ENCODE measurements at places on chromosomes 12 and 14. TPM values are rescaled to one million over a fixed set of nuclear protein-coding genes. Genes with fewer than 3 reads are reported as not detected.

- DNase-seq = no peak
- no peaks in the 10 kb centered on the region for H3K27me3 ChIP-seq
- H3K4me1 ChIP-seq = no peaks in the 10 kb centered on the region
- H3K27ac ChIP-seq = no peak overlapping the region
Observed at GRCh38 chr12:102376181-102376747, 104.1 kb downstream of the IGF1 start.

DNA sequence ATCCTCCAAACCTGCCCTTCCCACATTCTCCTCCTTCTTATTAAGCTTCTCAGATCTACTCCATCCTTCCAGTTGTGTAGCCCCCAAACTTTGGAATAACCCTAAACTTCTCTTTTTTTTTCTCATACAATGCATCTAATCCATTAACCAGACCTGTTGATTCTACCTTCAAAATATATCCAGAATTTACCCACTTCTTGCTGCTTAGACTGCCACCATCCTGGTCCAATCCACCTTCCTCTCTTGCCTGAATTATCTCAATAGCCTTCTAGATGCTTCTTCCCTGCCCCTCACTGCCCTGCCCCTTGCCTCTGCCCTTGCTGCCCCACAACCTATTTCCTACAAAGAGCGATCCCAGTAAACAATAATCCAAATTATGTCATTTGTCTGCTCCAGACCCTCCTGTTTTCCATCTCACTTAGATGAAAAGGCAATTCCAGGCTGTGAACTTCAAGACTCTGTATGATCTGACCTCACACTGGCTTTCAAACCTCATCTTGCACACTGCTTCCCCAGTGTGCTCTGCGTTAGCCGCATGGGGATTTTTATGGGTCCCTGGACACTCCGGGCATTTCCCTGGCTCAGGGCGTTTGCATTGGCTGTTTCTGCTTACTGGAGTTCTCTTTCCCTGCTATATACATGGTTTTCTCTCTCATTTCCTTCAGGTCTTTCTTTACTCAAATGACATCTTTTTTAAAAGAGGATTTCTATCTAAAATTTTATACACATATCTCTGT is 42.6 kb upstream of the HIF1A start:
- no peak overlapping the region for H3K27ac ChIP-seq
- DNase-seq = no peak
- no peaks in the 10 kb centered on the region for H3K4me1 ChIP-seq
- H3K36me3 ChIP-seq = no peaks in the 10 kb centered on the region

DNA sequence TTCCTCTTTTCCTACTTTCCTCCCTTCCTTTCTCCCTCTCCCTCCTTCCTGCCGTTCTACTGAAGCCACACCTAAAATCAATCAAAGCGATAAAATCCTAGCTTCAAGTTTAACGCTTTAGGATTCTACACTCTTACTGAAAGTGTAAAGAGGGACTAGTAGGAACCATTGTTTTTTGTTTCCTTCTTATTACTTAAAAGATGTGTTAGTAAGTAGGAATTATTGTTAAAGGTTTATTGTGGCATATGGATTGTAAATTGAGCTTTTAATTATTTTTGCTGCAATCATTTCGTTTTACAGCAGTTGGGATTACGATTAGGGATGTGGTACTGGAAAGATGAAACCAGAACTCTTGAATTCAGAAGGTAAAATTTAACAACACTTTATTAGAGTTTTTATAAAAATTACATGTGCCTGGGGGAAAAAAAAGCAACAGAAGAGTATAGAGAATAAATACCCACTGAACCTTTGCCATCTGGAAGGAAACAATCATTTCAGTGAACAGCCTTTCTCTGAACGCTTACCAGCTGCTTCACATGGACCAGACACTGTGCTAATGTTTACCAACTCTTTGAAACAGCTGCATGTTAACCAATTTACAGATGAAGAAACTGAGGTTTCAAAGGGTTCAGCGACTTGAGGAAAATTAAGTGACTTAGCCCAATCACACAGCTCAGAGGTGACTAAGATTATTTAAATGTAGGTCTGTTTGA is 1.0 kb downstream of the PPP1R36 start:
- no peaks in the 10 kb centered on the region for H3K4me1 ChIP-seq
- no peak for DNase-seq
- no peaks in the 10 kb centered on the region for H3K27me3 ChIP-seq
- H3K27ac ChIP-seq = no peak overlapping the region

DNA sequence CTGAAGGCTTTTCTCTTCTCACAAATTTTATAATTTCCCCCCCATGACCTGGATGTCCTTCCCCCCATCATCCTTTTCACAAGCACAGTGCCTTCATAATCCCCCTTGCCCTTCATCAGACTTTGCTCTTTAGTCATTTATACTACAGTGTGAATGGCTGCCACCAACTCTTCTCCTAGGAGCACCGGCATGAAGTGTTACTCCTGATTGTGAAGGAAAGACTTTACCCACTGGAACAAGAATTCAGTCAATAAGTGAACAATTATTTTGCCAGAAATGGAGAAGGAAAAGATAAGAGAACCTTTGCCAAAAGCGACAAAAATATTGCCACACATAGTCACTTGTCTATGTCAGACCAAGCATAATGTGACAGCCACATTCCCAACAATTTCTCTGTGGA is 5.0 kb downstream of the SERPINA9 start:
- no peaks in the 10 kb centered on the region for H3K36me3 ChIP-seq
- no peak overlapping the region for H3K27ac ChIP-seq
- no peaks in the 10 kb centered on the region for H3K27me3 ChIP-seq
- H3K4me1 ChIP-seq = peaks cover 5% of the 10 kb centered on the region

GRCh38 chr12:3150931-3151835 is 74.0 kb downstream of the TSPAN9 start:
- no peak for DNase-seq
- no peaks in the 10 kb centered on the region for H3K4me1 ChIP-seq
- peaks cover 5% of the 10 kb centered on the region for H3K36me3 ChIP-seq
- H3K27ac ChIP-seq = no peak overlapping the region

The ANO2 gene
- 0.25 TPM for total RNA-seq

- no peaks in the 10 kb centered on the region for H3K27me3 ChIP-seq
- no peak for DNase-seq
- peaks cover 3% of the 10 kb centered on the region for H3K36me3 ChIP-seq
Observed at GRCh38 chr14:75804570-75805275, 143.7 kb downstream of the TTLL5 start.

The SLC6A13 gene
- 12.0 TPM for total RNA-seq

DNA sequence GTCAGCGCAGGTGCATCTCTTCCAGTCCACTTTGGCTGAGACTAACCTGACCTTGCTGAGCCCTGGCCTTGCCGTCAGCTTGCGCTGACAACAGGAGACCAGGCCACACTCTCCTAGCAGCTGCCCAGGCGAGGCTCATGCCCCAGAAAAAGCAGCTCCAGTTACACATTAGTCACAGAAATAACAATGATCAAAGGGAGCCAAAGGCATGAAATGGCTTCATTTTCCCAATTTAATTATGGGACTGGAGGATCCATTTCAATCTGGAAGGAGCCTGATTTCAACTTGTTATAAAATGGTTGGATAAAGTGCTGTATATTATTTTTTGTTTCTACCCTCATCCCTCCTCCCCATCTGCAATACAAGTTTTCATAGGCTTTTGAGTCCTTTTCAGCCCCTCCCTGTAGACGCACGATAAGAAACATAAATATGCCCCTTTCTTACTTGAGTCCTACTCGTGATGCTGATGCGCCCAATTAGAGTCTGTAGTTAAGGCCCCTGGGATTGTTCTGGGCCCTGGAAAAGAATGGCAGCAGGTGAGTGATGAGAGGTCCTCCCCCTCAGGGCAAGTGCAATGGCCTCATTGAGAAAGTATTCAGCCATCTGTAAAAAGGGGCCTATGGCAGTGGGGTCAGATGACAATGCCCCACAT is 376.0 kb downstream of the C12orf75 start:
- H3K36me3 ChIP-seq = no peaks in the 10 kb centered on the region
- no peak for DNase-seq
- no peaks in the 10 kb centered on the region for H3K27me3 ChIP-seq
- H3K4me3 ChIP-seq = no peak overlapping the region
- no peak overlapping the region for H3K27ac ChIP-seq
- no peaks in the 10 kb centered on the region for H3K4me1 ChIP-seq

- H3K4me3 ChIP-seq = no peak overlapping the region
- no peak for DNase-seq
- no peak overlapping the region for H3K27ac ChIP-seq
- H3K36me3 ChIP-seq = peaks cover under 1% of the 10 kb centered on the region
Observed at GRCh38 chr12:1332327-1332726, 262.1 kb downstream of the FBXL14 start.

The OVCH1 gene
- total RNA-seq = 0.08 TPM

DNA sequence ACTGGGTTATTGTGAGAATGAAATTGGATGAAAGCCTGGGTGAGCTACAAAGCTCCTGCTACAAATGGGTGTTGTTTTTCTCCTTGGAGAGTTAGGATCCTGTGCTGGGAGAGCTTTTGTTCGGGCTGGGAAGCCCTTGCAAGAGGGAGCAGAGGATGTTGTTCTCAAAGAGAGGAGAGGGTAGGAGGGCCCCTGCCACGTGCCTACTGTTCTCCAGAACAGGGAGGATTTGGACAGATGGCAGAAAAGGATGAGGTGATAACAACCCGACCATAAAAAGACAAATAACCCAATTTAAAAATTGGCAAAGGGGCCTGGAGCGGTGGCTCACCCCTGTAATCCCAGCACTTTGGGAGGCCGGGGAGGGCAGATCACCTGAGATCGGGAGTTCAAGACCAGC is 68.8 kb downstream of the GALNT16 start:
- no peak overlapping the region for H3K27ac ChIP-seq
- no peaks in the 10 kb centered on the region for H3K4me1 ChIP-seq
- H3K4me3 ChIP-seq = no peak overlapping the region
- no peak for DNase-seq

DNA sequence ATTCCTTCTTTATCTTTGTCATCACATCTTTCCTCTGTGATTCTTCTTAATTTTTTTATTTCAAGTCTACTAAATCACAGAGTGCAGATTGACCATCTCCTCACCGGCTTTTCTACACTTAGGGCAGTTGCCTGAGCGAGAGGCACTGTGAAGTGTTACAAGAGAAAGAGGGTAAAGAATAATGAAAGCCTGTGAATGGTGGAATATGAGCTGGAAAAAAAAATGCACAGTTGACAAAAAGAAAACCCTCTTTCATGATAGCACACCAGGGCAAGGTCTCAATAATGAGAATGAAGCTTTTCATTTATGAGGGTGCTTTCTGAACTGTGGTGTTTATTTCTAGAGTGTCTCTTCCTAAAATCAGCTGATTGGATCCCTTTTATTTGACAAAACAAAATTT is 106.2 kb upstream of the PDE3A start:
- H3K27me3 ChIP-seq = no peaks in the 10 kb centered on the region
- H3K36me3 ChIP-seq = no peaks in the 10 kb centered on the region
- DNase-seq = no peak
- no peak overlapping the region for H3K4me3 ChIP-seq

- H3K4me1 ChIP-seq = no peaks in the 10 kb centered on the region
- H3K36me3 ChIP-seq = no peaks in the 10 kb centered on the region
- H3K4me3 ChIP-seq = no peak overlapping the region
- no peak overlapping the region for H3K27ac ChIP-seq
Observed at GRCh38 chr14:46861753-46862152, 210.2 kb upstream of the RPL10L start.

DNA sequence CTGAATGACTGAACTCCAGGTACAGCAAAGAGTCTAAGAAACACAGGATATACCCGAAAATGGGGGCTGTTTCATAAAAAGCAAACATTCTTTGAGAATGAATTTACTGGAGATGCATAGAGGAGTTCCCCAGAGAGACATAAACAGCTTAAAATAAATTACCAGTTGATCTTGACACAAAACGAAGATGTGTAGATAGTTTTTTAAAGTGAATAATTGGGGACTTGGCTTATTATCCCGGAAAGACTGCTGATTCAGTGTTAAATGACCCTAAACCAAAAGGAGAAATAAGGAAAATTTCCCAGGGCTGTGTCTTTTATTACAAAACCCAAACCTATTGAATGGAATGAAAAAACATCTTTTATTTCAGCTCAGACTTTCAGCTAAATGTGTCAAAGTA is 1052.8 kb upstream of the TMEM132C start:
- no peaks in the 10 kb centered on the region for H3K27me3 ChIP-seq
- H3K4me3 ChIP-seq = no peak overlapping the region
- H3K27ac ChIP-seq = no peak overlapping the region
- no peak for DNase-seq
- no peaks in the 10 kb centered on the region for H3K4me1 ChIP-seq

GRCh38 chr14:86532219-86532618 is 1002.3 kb downstream of the FLRT2 start:
- DNase-seq = no peak
- H3K27ac ChIP-seq = no peak overlapping the region
- H3K36me3 ChIP-seq = no peaks in the 10 kb centered on the region
- H3K4me3 ChIP-seq = no peak overlapping the region
- no peaks in the 10 kb centered on the region for H3K27me3 ChIP-seq

DNA sequence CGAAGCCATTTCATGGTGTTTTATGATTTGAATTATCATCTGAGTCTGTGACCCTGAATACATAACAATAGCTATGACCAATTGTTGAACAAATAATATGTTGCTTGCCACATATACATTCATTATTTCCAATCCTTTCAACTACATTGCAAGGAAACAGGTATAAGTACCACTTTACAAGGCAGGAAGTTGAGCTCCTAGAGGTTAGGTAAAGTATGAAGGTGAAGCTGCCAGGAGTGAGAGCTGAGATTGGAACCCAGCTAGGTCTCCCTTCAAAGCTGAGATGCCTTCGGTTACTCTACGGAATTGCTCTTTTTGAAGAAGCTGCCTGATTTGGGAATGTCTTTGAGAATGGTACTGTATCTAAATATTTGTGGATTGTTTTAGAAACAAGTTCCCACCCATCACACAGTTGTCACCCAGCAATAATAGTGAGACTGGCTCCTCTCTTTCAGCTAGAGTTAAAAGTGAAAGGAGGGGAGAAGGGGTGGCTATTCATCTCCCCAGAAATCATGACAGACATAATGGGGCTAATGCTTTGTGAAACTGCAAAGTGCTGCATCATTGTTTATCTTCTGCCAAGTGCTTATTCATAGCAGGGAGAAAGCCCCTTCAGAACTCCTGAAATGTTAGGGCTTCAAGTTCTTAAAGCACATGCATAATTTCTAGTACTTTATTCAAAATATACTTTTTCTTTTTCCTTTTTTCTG is 75.9 kb upstream of the AMIGO2 start:
- no peaks in the 10 kb centered on the region for H3K4me1 ChIP-seq
- H3K27me3 ChIP-seq = no peaks in the 10 kb centered on the region
- no peak for DNase-seq
- H3K36me3 ChIP-seq = no peaks in the 10 kb centered on the region
- H3K27ac ChIP-seq = no peak overlapping the region
- no peak overlapping the region for H3K4me3 ChIP-seq

GRCh38 chr12:124513297-124513867 is 54.0 kb downstream of the NCOR2 start:
- H3K27ac ChIP-seq = no peak overlapping the region
- H3K4me3 ChIP-seq = no peak overlapping the region
- H3K36me3 ChIP-seq = no peaks in the 10 kb centered on the region
- H3K4me1 ChIP-seq = peaks cover 35% of the 10 kb centered on the region

DNA sequence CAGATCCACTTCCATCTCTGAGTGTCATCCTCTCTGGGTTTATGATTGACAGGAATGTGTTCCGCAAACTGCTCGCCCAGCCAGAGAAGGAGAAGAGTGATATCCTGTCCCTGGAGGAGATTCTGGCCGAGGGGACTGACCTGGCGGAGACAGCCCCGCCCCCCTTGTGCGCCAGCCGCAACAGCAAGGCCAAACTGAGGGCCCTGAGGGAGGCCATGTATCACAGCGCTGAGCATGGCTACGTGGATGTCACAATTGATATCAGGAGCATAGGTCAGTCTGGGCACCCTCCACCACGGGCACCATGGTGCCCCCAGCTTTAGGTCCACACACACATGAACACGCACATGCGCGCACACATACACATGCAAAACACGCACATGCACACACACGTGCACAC is 67.5 kb upstream of the PWP1 start:
- no peaks in the 10 kb centered on the region for H3K4me1 ChIP-seq
- no peaks in the 10 kb centered on the region for H3K36me3 ChIP-seq
- no peak overlapping the region for H3K27ac ChIP-seq

Data from liver (tissue), 10 donors.